ENCODE measurements at places on chromosomes 3 and 15. TPM values are rescaled to one million over a fixed set of nuclear protein-coding genes. Genes with fewer than 3 reads are reported as not detected.

The CSPG4 gene
- not detected for polyA plus RNA-seq

The PTX3 gene
- not detected for polyA plus RNA-seq

The CD276 gene
- polyA plus RNA-seq: not detected

The SERINC4 gene
- polyA plus RNA-seq: 1.1 TPM

The NR2E3 gene
- polyA plus RNA-seq: 0.78 TPM

The PLSCR1 gene
- polyA plus RNA-seq: 31.1 TPM

The GOLGA8J gene
- polyA plus RNA-seq: not detected

The SEMA3B gene
- not detected for polyA plus RNA-seq

The GHSR gene
- polyA plus RNA-seq: not detected

The CORO2B gene
- polyA plus RNA-seq: 0.94 TPM

The ST6GAL1 gene
- polyA plus RNA-seq: 257 TPM

The C15orf40 gene
- polyA plus RNA-seq: 54.5 TPM

Measured in IgD-negative memory B cell (primary cell).